ENCODE measurements at places on chromosomes 16 and 17.

DNA sequence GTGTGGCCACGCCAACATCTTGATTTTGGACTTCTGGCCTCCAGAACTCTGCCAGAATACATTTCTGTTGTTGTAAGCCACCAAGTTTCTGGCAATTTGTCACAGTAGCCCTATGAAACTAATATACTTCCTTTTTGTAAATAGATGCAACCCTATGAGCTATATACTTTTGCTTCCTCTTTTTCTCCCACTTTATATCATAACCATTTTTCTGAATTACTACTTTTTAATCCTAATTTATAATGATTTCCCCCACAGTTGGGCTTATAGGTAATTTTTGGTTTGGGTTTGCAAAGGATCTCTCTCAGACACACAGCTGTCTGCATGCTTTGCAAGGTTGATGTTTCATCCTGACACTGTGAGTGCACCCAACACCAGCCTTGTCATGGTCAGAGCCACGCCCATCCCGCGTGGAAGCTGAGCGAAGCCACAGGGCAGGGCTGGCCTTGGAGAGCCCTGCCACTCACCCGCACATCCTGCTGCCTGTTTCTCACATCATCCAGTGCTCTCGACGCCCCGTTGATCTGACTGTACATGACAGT, 5.8 kb downstream of the TRIM25 start:
- DNase-seq, result peak; percentile 20

GRCh38 chr16:86566966-86567700, 504 bp downstream of the FOXC2 start:
- DNase-seq, result peak; percentile 75

DNA sequence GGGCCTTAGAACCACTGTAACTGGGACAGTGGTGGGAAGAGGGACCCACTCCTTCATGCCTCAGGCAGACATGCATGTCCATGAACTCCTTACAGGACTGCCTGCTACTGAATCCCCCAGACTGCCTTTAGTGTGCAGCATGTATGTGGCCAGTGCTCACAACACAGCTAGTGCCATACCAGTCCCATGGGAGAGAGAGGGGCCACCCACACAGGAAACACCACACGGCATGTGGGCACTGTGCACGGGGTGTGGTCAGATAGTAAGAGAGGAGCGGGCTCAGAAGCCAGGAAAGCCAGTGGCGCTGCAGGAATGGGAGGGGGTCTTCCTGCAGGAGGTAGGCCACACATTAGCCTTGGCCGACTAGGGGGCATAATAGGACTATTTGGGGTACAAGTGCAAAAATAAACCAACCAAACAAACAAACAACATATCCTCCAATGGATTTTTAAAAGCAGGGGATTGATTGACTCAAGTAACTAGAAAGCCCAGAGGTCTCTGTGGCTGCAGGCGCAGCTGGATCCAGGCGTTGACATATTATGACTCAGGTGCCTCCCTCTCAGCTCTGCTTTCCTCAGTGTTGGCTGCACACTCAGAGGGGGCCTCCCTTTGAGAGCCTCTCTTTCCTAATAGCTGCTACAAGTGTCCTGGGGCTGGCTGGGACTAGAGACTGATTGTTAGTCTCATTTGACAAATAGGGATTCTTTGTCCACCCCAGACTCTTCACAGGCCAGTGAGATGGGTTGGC, 104.4 kb downstream of the AMFR start:
- DNase-seq, result peak; percentile 13

DNA sequence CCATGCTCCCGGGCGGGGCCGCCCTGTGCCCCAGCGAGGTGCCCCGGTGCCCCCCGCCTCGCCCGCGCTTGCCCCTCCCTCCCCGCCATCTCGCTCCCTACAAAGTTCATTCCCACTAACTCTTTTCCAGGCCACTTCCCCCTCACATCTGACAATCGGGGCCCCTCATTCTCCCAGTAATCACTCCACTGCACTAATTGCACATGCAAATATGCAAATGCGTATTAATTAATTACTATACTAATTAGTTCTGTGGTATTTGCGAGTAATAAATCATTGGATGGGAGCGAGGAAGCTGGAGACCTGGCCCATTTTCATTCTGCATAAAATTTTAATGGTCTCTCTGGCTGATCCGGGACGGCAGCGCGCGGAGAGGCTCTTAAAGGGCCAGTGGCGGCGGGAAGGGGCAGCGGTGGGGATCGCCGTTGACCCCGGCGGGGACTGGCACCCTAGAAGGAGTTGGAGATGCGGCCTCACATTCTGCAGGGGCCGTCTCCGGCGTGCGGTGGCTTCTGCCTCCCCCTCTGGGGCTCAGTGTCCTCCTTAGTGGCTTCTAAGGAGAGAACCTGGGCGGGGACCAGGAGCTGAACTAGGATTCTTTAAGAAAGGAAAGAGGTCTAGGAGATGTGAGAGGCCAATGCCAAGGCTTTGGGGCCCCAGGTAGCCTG, 8.4 kb upstream of the PPP1R1B start:
- peak; percentile 31 for DNase-seq

- no peak for DNase-seq
Measured at GRCh38 chr17:44921122-44921882, 6.0 kb upstream of the GFAP start.

DNA sequence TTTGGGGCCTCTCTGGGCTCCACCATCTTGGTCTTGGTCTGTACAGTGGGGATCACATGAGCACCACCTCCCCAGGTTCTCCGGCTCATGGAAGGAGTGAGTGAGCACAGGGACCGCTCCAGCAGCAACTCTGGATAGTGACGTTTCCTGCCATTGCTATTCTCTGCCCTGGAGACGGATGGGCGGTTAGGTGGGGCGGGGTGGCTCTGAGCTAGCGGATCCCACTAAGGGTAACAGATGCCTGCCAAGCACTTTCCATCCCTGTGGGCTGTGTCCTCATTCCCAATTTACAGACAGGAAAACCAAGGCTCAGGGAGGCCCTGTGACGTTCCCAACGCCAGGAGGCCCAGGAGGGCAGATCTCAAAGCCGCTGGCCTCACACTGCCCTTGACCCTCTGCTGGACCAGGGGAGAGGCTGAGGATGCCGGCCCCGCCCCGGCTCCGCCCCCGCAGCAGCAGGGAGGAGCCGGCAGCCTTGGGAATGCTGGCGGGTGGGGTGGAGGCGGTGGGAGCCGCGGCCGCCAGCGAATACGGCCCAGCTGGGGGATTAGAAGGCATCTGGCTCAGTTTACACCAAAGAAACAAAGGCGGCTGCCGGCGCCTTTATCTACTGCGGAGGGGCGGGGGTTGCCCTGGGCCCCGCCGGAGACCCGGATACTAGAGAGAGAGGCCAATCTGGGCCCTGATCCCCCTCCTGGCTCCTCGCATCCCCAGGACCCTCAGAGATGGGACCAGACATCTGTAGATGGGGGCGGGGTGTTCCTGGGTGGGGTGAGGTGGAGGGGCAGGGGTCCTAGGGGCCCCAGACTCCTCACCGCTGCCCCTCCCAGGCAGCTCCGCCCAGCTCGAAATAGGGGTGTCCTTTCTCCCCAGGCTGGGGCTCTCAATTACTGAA, 122.3 kb upstream of the CIBAR2 start:
- peak; percentile 72 for DNase-seq

DNA sequence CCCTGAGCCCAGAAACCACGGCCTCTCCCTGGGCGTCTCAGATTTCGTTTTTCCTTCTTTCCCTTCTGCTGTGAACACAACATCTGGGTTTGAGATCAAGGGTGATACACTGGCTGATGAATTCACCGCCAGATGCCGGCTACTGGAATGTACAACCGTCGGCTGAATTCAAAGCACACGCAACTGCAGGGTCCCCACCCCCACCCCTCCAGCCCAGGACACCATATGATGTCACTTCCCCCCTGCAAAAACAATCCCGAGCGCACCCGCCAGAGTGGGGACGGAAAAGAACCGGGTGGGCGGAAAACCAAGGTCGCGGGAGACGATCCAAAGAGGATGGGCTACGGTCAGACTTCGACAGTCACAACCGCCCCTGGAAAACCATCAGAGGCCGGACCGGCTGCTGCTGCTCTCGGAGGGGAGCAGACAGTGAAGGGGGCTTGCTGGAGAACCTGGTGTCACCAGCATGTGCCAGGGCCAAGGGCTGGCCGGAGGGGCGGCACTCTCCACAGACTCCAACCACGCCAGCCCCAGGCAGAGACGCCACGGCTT, 23.3 kb downstream of the CEP295NL start:
- DNase-seq, result peak; percentile 97

- DNase-seq, result peak; percentile 52
Measured at GRCh38 chr16:30541502-30542329, 7.1 kb upstream of the ZNF747 start.

DNA sequence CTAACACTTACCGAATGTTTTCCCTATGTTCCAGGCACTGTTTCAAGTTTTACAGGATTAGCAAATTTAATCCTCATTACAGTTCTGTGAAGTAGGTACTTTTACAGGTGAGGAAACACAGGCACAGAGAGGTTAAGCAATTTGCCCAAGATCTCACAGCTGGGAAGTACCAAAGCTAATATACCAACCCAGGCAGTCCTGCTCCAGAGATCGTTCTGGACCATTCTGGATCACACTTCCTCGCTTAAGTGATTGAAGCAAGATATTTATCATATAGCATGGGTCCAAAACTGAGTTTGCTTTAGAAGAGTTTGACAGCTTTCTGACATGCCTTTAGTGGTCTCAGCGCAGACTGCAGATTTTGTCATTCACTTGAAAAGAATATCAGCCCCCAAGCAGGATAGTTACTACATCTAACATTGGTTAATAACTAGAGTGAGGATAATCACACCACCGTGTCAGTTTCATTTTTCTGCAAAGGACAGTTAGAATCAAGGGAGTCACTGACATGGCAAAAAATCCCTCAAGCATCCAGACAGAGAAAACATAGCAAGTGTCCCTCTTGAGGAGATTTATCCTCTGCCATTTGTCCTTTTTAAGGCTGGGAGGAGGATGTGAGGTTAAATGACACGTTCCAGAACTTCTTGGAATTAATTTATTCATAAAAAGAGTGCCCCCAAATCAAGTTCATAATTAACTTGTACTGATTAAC, 5.1 kb downstream of the HS3ST3B1 start:
- peak; percentile 27 for DNase-seq

GRCh38 chr17:8818047-8818446, 18.9 kb upstream of the MFSD6L start:
- DNase-seq, result no peak

DNA sequence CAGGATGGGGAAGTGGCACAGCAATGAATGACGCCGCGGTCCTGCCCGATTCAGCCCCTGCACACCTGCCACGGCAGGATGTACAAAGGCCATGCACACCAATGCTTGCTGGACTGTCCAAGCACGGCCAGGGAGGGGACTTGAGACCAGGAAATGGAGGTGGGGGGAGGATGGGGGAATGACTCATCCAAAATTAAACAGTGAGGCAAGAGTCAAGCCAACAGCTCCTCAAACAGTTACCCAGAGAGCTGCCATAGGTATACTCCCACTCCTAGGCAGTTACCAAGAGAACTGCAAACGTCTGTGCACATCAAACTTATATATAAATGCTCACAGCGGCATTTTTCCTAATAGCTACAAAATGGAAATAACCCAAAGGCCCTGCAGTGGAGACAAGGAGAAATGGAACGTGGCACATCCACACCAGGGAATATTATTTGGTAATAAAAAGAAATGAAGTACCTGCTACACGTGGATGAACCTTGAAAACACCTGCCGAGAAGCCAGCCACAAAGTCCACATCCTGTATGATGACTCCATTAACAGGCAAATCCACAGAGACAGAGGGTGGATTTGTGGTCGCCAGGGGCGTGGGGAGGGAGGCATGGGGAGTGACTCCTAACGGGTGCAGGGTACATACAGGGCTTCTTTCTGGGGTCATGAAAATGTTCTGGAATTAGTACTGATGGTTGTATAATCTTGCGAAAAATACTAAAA, 54.1 kb downstream of the VAC14 start:
- DNase-seq, result peak; percentile 93

DNA sequence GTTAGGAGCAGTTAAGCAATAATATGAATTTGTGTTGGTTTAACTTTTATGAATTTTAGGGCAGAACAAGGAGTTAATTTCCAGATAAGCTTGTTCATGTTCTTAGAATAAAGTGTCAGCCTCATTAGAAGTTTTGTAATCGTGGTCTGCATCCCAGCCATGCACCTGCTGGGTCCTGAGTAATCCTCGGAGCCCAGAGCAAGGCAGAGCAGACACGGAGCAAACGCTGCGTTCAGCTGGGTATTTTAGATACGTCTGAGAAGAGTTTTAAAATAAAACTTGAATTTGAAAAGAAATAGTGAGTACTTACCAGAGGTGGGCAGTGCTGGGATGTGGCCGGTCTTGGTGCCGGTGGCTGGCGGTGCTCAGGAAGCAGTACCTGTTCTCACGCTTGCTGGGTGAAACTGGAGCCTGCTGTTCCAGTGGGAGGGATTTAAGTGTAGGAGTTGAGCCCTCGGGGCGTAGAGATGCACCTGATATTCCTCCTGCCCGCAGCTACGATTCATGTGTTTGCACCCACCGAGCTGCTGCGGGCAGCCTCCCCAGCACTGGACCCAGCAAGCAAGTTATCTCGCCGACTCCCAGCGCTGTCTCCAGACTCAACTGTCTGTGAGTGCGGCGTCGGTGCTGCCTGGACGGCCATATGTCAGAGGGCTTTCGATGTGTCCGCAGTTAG, at the start of gene ZNF750:
TSS of gene ZNF750 (minus strand) at position 406 of the 676 bp plus-strand sequence. CDS start 7,568 bp downstream, outside the sequence.
- DNase-seq, result no peak

GRCh38 chr17:79276821-79277220, 202.2 kb downstream of the ENGASE start:
- DNase-seq, result peak; percentile 10

- peak; percentile 51 for DNase-seq
Measured at GRCh38 chr17:64628641-64629040, 33.5 kb downstream of the SMURF2 start.

- peak; percentile 72 for DNase-seq
Measured at GRCh38 chr16:64153718-64154117, 968.1 kb downstream of the CDH11 start.

Data from ELR (cell line).